ENCODE measurements at places on chromosomes 4 and X. TPM values are rescaled to one million over a fixed set of nuclear protein-coding genes. Genes with fewer than 3 reads are reported as not detected.

DNA sequence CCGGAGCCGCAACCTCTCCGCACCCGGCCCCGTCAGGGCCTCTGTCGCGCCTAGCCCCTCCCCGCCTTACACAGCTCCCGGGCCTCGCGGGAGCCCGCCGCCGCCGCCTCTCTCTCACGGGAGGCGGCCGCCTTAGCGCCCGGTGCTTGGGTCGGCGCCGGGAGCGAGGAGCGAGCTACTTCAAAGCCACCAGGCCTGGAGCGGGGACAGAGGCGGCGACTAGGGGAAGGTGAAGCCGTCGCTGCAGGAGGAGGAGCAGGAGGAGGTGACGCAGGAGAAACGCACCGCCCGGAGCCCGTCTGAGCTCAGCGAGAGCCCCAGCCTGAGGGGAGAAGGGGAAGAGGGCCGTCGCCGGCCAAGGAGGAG is 250 bp downstream of the USP9X start:
- peak; percentile 10 for DNase-seq

The SLC16A2 gene
- 6.6 TPM for total RNA-seq

GRCh38 chrX:11787564-11787963 is 29.5 kb downstream of the MSL3 start:
- DNase-seq: peak; percentile 16

The RAB33A gene
- not detected for total RNA-seq

GRCh38 chr4:40180356-40180755 is 16.5 kb upstream of the RHOH start:
- DNase-seq: peak; percentile 83

- peak; percentile 11 for DNase-seq
Measured at GRCh38 chr4:174154215-174154854, 129.1 kb downstream of the FBXO8 start.

The SPANXC gene
- not detected for total RNA-seq

DNA sequence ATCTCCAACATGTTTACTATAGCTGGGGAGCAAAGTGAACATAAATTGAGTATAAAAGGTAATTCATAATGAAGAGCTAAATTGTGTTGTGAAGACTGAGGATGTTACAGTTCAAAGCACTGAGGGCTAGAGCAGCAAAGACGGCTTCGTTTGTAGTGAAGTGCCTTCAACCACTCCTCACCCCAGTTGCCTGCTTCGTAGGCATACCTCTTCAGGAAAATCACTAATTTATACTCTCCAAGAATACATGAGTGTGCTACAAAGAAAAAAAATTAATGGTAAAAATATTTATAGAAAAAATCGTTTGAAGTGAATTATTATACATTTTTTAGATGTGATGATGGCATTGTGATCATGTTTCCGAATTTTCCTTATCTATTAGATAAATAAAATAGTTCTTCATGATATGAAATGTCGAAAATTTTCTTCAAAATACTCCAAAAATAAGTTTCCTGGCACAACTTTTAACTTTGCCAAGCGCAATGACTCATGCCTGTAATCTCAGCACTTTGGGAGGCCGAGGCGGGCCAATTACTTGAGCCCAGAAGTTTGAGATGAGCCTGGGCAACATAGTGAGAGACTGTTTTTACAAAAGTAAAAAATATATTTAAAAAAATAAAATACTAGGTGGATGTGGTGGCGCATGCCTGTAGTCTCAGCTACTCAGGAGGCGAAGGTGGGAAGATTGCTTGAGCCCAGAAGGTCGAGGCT is 41.6 kb downstream of the ZFP42 start:
- DNase-seq: peak; percentile 53

The MAGEA2B gene
- 0.77 TPM for total RNA-seq

The MSX1 gene
- 6.0 TPM for total RNA-seq

The NXF2B gene
- 0.29 TPM for total RNA-seq

DNA sequence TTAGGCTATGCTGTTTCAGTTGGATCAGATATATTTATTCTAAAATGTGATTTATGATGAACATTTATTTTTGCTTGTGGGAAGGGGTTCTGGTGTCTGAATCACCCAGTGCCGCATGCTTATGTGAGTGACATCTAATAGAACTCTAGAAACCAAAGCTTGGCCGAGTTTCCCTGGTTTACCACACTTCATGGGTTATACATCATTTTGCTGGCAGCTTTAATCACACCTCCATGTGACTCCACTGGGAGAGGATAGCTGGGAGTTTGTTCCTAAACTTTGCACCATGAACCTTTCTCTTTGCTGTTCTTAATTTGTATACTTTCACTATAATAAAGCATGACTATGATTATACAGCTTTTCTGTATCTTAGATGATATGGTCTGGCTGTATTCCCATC is 382.9 kb downstream of the INPP4B start:
- peak; percentile 78 for DNase-seq

DNA sequence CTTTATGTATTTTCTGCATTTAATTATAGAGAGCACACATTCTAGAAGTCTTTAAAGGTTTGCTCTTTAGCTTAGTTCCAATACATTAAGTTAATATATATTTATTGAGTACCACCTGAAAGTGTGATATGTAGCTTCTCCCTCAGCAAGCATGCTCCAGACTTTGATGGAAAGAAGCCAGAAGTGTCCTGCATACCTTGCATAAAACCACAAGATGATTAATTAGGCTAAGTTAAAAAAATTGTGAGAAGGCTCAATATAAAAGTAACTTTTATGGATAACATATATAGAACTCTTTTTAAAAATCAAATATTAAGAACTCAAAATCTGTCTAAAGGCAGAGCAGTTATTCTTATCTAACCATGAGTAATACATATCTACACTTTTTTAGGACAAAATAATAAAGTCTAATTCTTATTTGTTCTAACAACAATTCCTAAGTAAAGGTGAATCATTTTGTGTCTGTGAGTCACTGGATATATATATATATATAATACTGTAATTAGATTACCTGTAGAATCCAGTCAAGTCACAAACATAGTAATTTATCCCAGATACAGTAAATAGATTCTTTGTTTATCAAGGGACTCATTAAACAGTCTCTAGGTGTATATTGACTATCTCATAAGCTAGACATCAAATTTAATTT is 51.2 kb downstream of the INTS12 start:
- DNase-seq: no peak

The ADH6 gene
- not detected for total RNA-seq

The EPGN gene
- total RNA-seq: not detected

The SMS gene
- 423 TPM for total RNA-seq

The DACH2 gene
- not detected for total RNA-seq

DNA sequence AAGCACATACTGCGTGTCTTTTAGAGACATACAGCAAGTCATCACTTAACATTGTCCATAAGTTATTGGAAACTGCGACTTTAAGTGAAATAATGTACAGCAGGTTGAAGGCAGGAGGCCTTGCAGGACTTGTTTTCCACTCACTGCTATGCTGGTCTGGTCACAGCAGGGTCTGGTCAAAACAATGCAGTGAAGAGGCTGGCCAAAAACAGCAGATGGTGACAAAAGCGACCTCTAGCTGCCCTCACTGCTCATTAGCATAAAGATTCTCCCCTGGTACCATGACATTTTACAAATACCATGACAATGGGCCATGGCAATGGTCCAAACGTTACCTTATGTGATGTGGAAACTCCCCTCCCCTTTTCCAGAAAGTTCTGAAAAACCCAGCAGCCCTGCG is 1283.6 kb downstream of the FSTL5 start:
- no peak for DNase-seq

- DNase-seq: no peak
Measured at GRCh38 chrX:101051153-101051548, 760 bp downstream of the TRMT2B start.

The PLAC1 gene
- total RNA-seq: 0.38 TPM

GRCh38 chr4:182022909-182023308 is 220.3 kb upstream of the TENM3 start:
- no peak for DNase-seq

DNA sequence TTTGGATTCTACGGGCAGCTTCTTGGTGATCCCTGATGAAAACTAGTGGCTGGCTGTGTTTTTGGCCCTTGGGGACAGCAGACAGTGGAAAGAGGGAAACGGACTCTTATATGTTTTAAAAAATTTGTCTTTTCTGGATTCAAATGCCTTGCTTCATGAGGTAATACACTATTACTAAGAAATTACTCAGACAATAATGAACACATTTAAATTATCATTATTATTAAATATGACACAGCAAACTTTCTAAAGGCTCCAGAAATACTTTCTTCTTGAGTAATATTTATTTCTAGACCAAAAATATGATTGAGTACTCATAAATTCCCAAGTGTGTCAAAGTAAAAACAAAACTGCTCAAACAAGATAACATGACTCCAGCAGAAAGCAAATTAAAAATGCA is 520.7 kb upstream of the AADAT start:
- no peak for DNase-seq

DNA sequence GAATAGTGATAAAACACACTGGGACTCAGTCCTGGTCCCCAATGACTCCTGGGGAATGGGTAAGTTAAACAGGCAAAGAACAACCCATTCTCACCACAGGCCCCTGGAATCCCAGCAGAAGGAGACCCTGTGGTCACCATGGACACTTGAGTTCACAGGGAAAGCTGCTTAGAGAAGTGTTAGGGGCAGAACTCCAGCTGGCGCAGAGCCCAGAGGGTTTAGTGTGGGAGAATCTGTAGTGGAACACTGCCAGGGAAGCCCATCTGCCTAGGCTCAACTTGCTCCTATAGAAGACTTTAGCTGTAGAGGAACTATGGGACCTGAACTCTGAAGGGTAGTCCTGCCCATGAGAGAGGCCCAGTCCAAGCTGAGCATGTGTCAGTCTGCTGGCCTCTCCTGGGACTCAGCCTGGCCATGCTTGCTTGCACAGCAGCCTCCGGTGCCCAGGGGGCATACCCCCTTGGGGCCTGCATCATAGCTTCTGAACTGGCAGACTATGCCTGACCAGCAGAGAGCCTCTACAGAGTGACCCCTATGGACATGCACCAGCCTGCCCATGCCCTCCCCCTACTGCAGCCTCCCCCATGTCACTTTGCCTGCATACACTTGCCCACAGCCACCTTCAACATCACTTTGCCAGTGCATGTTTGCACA is 343.5 kb downstream of the IDS start:
- DNase-seq: no peak

The NOX1 gene
- total RNA-seq: not detected

DNA sequence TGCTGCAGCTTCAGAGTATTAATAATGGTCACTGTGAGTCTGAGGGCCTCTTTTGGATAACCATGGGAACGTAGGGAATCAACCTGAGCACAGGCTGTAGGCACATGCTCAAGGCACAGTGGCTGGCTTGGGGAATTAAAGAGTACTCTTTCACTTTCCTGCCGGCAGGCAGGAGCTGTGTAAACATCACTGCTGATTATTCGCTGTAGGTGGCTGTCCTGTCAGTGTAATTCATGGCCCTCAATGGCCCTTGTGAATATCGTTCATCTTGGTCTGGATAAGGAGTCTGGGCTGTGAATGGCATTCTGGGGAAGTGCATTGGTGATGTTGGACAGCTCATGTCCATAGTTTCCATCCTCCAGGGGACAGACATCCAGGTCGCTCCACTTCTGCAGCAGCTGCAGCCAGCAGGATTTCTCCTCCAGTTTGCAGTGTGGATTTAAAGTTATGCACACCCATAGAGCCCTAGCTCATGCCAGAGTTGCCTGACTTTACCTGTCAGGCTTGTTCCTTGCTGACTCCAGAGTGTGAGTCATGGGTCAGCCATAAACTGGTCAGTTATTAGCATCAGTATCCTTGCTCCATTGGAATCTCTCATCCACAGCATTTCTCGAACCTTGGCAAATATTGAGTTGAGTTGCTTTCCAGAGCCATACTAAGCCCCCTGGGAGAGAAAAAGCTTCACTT is 43.0 kb downstream of the C4orf33 start:
- no peak for DNase-seq

DNA sequence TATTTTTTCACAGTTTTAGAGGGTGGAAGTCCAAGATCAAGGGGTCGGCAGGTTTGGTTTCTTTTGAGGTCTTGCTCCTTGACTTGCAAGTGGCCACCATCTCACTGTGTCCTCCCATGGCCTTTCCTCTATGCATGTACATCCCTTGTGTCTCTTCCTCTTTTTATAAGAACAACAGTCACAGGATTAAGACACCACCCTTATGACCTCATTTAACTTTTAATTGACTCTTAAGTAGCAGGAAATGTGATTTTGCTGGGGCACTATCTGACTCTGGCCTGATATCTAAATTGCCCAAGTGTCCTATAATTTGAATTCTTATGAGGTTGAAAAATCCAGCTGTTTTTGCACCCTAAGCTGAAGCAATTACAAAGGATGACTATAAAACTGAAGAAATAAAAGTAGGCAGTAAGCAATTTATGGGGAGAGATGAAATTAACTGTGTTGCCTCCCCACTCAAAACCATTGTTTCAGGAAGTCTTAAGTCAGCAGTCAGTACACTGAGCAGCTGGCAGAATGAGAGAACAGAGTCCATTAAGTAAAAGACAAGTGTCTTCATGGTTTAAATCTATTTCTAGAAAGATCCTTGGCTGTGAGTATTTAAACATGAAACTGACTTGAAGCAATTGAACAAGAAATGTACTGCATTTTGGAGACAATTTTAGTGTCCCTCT is 601.3 kb downstream of the SPRY1 start:
- DNase-seq: no peak

The NDNF gene
- 0.29 TPM for total RNA-seq

DNA sequence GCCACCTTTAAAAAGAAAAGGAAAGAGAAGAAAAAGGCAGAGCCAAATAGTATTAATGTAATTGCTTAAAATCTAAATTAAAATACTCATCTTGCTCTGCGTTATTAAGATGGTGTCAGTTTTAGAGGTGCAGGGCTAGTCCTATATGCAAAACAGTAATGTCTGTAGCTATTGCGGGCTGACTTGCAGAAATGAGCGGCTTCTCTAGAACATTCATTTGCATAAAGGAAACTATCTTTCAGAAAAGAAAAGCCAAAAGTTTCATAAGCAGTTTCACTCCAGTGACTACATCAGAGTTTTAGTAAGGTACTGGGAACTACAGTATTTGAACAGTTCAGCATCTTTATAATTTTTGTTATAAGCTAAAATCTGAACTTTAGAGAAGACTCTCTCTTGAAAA is 6.0 kb downstream of the SMAD1 start:
- no peak for DNase-seq

The PFKFB1 gene
- total RNA-seq: not detected

The CENPVL1 gene
- not detected for total RNA-seq

DNA sequence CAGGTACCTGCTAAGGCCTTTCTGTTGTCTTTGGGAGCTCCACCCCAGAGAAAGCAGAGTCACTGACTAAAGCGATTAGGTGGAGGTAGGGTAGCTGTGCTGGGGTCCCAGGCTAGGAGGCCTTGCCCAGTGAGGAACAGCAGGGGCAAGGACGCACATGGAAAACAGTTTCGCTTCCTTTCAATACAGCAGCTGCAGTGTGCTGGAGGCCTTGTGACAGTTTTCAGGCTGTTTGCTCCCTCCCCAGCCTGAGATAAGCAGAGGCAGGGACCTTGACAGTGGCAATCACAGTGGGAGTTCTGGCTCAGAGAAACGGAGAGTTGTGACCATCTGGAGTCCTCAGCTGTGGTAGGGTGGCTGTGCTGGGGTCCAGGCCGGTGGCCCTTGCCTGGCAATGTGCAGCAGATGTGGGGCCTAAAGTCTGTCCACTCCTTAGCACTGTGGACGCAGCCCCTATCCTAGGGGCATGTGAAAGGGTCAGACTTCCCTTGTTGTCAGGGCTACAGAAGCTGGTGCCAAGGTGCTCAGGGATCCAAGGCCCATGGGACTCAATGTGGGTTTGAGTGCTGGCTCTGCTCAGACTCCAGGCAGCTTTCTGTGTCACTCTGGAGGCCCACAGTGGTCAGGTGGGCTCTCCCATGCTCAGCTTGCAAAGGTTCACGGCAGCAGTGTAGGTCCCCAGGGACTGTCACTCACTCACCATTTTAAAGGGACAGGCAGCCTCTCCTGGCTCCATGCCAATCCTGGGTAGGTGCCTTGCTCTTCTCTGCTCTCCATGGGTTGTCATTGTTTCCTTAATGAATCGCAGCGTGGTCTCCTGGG is 534.9 kb upstream of the FMR1 start:
- DNase-seq: no peak

Measured in A172 (cell line).